ENCODE measurements at places on chromosomes 4 and X. TPM values are rescaled to one million over a fixed set of nuclear protein-coding genes. Genes with fewer than 3 reads are reported as not detected.

Gene GASK1B
- total RNA-seq = 11.3 TPM

Gene ADRA2C
- not detected for total RNA-seq

Gene IL3RA
- 11.1 TPM for total RNA-seq

GRCh38 chrX:51862920-51863319 is 30.5 kb upstream of the MAGED1 start:
- no peaks in the 10 kb centered on the region for H3K27me3 ChIP-seq
- H3K4me3 ChIP-seq = no peak overlapping the region
- no peaks in the 10 kb centered on the region for H3K4me1 ChIP-seq
- H3K36me3 ChIP-seq = no peaks in the 10 kb centered on the region

DNA sequence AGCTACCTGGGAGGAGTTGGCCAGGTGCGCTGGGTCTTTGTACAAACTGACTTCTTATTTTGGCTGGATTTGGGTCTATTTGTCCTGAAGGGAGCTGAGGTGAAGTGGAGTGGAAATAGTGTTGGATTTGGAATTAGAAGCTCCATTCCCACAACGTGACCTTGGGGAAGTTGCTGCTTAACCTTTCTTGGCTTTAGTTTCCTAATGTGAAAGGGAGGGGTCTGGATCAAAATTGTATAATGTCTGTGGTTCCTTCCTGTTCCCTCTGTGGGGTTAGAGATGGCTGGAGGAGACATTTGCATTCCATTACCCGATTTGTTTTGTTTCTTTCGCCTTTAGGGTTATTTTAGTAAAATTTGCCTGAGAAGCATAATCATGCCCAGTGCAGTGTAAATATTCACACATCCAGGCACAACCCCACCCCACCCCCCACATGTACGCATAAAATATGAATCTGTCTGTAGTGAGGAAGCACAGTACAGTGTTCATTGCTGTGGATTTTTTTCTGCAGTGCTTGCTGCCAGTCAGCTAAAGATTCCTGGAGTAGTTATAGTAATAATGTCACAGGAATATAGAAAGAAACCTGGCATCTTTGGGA is 21.5 kb downstream of the JADE1 start:
- H3K36me3 ChIP-seq = no peaks in the 10 kb centered on the region
- H3K4me3 ChIP-seq = no peak overlapping the region
- DNase-seq = no peak
